ENCODE measurements at places on chromosomes 5 and 9.

DNA sequence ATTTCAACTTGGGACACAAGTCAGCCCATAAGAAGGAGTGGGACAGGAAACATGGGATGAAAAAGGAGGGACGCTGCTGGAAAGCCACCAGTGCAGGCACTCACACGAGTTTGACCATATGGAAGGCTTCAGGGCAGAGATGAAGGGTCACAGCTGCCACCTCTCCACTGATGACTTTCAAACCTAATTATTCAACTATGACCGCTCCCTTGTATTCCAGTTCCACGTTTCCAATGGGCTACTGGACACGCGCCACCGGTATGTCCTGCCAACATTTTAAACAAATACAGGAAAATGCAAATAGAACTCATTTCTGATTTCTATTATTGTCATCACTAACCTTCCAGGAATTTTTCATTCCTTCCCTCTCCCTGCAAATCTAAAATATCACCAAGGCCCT lies 134.7 kb downstream of the SLC1A3 start:
- no peak overlapping the region for H3K4me3 ChIP-seq
- H3K36me3 ChIP-seq, result no peaks in the 10 kb centered on the region
- DNase-seq, result no peak
- H3K4me1 ChIP-seq, result peaks cover 43% of the 10 kb centered on the region
- H3K27ac ChIP-seq, result no peak overlapping the region
- no peaks in the 10 kb centered on the region for H3K27me3 ChIP-seq

- H3K4me1 ChIP-seq, result no peaks in the 10 kb centered on the region
- H3K4me3 ChIP-seq, result no peak overlapping the region
- H3K27me3 ChIP-seq, result no peaks in the 10 kb centered on the region
- H3K27ac ChIP-seq, result no peak overlapping the region
- peaks cover 12% of the 10 kb centered on the region for H3K36me3 ChIP-seq
Measured at GRCh38 chr9:7146582-7146981, 388.8 kb downstream of the KDM4C start.

DNA sequence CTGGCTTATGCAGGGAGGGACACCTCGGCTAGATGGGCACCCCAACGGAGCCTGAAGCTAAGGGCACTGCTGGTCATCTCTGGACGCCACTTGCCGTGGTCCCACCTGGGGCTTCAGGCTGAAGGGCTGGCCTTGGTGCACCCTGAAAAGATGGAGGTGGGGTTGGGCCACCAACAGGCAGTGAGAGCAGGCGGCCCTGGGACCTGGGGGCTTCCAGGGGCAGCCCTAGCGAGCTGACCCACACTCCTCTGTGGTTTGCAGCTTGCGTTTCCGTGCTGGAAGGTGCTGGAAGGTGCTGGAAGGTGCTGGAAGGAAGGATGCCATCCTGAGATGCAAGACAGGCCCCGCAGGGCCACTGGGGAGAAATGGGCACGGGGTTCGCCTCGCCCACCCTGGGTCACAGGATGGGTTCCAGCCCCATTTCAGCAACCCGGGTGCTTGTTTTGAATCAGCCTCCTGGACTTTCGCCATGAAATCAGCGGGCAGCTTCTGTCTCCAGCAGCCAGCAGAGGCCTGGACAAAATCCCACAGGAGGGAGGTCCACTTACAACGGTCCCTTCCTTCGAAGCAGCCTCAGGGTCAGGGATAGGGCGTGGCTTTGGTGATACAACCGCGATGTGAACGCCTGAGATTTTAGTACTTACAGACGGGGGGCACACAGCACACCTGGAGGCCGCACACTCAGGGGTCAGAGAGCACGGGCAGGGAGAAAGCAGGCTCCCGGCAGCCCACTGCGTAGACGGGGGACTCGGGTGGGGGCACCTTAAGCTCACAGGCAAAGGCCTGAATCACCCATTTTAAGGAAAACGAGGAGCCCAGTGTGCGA lies 303.1 kb upstream of the IRX4 start:
- no peak overlapping the region for H3K27ac ChIP-seq
- H3K4me3 ChIP-seq, result no peak overlapping the region
- no peaks in the 10 kb centered on the region for H3K4me1 ChIP-seq
- no peaks in the 10 kb centered on the region for H3K27me3 ChIP-seq
- no peak for DNase-seq

DNA sequence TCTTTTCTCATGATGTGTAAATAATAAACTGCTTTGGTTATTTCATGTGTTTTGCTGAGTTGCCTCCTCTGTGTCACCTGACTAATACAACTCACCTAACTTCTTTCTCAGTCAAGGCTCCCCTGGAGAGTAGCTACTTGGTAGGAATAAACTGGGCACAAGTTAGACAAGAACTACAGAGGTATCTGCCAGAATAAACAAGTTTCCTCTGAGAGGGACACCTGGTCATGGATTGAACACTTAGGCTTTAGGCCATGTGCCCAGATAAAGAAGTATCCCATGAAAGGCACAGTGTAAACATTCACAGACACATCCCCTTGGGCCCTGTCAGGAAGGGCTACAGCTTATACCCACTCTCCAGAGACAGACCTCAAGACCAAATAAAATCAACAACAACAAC lies 532.5 kb downstream of the KIF4B start:
- no peak for DNase-seq
- H3K36me3 ChIP-seq, result no peaks in the 10 kb centered on the region
- no peak overlapping the region for H3K4me3 ChIP-seq

DNA sequence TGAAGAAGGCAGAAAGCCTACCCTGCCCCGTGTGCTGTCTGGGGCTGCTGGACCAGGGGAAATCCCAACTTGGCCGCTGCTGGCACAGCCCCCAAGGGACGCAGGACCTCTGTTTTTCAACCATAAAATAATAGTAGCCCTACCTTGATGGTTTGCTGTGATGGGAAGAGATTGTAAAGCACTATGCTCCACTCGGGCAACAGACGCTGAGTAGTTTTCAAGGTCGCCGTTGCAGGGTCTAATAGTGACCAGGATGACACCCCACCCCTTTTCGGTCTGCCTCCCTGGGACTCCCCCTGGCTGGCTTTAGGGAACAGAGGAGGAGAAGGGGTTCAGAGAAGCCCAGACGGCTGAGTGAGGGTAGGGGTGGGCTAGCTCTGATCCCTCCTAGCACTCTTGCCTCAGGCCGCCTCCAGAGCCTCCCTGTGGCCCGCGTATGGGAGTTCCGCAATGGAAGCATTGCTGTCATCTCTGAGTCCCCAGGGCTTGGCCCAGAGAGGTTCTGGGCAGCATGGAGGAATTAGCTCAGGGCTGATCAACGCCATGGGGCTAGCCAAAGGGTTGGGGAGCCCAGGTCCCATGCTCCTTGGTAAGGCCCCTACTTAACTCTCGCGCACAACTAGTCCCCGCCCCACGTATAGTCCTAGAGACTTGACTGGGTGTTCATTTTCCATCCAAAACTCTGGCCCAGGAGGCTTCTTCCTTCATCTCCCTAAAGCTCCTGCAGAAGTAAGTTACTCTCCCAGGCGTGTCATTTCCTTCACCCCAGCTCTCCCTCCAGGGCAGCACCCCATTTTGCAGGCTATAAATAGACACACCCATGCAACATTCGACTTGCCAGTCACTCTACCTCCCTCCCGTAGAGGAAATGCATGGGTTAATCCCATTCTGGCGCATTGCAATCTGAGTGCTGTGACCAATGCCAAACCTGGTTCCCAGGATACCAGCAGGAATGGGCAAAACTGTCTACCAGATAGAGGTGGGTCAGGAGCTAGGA lies 1.1 kb upstream of the IRF1 start:
- DNase-seq, result no peak
- peak overlapping the region; percentile 78 for H3K4me3 ChIP-seq
- peaks cover 24% of the 10 kb centered on the region for H3K36me3 ChIP-seq
- H3K27ac ChIP-seq, result peak overlapping the region; percentile 99

GRCh38 chr5:65812648-65813047 lies 90.6 kb downstream of the NLN start:
- H3K4me1 ChIP-seq, result no peaks in the 10 kb centered on the region
- H3K4me3 ChIP-seq, result no peak overlapping the region
- H3K36me3 ChIP-seq, result no peaks in the 10 kb centered on the region
- no peak overlapping the region for H3K27ac ChIP-seq

DNA sequence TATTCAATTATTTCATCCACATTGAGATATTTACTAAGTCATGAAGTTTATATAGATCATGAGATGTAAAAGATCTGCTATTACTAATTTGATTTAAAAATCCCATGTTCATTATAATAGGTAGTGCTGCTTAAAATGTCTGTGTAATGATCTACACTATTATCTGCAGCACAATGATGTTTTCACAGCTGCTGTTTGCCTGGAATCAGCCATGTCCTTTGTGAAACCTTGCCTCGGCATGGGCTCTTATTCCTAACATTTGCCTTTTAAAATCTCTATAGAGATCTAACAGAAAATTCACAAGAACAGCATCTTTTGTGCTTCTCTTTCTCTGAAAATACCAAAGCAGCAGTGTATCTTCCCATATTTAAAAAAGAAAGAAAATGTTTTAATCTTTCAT lies 444.6 kb downstream of the PTPRD start:
- no peaks in the 10 kb centered on the region for H3K4me1 ChIP-seq
- DNase-seq, result no peak
- H3K27me3 ChIP-seq, result no peaks in the 10 kb centered on the region
- H3K27ac ChIP-seq, result no peak overlapping the region
- H3K4me3 ChIP-seq, result no peak overlapping the region
- no peaks in the 10 kb centered on the region for H3K36me3 ChIP-seq

GRCh38 chr9:131122158-131122557 lies 3.2 kb upstream of the NUP214 start:
- peaks cover under 1% of the 10 kb centered on the region for H3K36me3 ChIP-seq
- no peaks in the 10 kb centered on the region for H3K27me3 ChIP-seq
- no peak overlapping the region for H3K4me3 ChIP-seq
- DNase-seq, result no peak

GRCh38 chr5:8857051-8857450 lies 688.8 kb downstream of the SEMA5A start:
- no peak overlapping the region for H3K27ac ChIP-seq
- no peaks in the 10 kb centered on the region for H3K4me1 ChIP-seq
- H3K4me3 ChIP-seq, result no peak overlapping the region
- no peak for DNase-seq
- no peaks in the 10 kb centered on the region for H3K27me3 ChIP-seq

- peaks cover 29% of the 10 kb centered on the region for H3K4me1 ChIP-seq
- H3K27ac ChIP-seq, result no peak overlapping the region
- no peak for DNase-seq
- no peaks in the 10 kb centered on the region for H3K36me3 ChIP-seq
Measured at GRCh38 chr5:102797322-102797884, 42.3 kb downstream of the PAM start.

GRCh38 chr9:130942084-130942483 lies 3.0 kb upstream of the FIBCD1 start:
- peaks cover 61% of the 10 kb centered on the region for H3K27me3 ChIP-seq
- no peak for DNase-seq
- peaks cover 22% of the 10 kb centered on the region for H3K4me1 ChIP-seq
- H3K36me3 ChIP-seq, result no peaks in the 10 kb centered on the region

DNA sequence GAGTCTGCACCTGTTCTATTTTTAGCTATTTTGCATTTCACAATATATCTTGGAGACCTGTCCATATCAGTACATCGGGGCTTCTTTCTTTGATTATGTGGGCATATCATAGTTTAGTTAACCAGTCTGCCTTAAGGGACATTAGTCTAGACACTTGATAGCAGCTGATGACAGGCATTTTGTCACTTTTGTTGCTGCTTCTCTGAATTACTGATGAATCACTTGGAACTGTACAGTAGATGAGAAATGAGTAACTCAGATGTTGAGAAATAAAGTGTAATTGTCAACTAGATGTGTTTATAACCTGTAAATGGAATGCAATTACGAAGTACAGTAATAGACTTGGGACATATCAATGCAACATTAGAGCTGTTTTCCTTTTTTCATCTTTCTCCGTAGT lies 7.1 kb downstream of the ZFP2 start:
- DNase-seq, result no peak
- H3K27ac ChIP-seq, result no peak overlapping the region
- no peak overlapping the region for H3K4me3 ChIP-seq
- no peaks in the 10 kb centered on the region for H3K4me1 ChIP-seq

DNA sequence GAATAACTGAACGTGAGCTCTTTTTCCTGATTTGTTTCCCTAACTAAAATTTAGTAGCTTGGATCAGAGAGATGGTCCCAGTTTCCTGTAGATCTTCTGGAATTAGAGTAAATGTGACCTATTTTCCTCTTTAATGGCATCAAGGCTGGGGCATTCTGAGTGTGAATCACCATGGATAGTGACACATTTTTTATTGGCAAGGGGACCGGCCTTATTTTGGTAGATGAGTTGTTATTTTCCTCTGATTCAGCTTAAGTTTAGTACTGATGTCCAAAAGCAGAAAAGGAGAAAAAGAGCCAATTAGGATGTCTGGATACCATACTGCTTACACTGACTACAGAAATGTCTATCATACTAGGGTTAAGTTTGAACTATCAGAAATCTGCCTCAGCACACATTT lies 68.1 kb downstream of the RNF38 start:
- no peaks in the 10 kb centered on the region for H3K27me3 ChIP-seq
- DNase-seq, result no peak
- H3K4me3 ChIP-seq, result no peak overlapping the region
- H3K27ac ChIP-seq, result no peak overlapping the region

DNA sequence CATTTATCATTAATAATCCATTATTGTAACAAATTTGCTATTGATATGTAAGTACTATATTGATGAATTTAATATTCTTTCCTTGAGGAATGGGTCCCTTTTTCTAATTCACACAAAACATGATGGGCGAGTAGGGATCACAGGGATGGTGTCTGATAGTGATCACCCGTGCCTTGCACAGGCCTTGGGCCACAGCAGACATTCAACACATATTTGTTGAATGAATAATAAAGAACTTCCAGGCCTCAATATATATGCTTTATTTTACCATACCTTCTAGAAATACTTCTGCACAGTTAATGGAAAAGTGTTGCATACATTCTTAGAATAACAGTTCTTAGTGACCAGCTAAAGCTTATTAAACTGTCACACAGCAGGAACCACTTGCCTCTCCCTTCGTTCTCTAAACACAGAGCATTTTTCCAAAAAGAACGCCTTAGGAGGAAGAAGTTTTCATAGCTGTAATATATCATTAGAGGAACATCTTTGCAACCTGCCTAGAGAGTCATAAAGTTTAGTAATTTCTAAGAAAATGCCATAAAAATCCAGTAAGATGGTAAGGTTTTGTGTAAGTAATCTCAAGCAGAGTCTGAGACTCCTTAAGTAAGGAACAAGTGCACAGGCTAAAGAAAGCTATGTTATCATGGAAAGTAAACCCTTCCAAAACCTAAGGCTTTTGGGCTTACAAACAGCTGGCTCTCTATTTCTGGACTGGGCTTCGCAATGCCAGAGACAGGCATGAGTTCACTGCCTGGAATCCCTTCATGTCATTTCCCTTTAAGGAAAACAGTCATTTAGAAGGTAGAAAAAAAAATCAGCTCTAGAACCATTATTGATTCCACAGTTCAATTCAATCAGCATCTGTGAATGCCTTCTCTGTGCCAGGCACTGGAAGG lies 17.7 kb downstream of the TTLL11 start:
- H3K4me1 ChIP-seq, result peaks cover 10% of the 10 kb centered on the region
- DNase-seq, result no peak
- H3K27me3 ChIP-seq, result no peaks in the 10 kb centered on the region

- H3K27ac ChIP-seq, result no peak overlapping the region
- no peaks in the 10 kb centered on the region for H3K36me3 ChIP-seq
- DNase-seq, result no peak
- no peak overlapping the region for H3K4me3 ChIP-seq
Measured at GRCh38 chr5:160173-160510, 31.2 kb upstream of the LRRC14B start.

GRCh38 chr9:74598874-74599273 lies 101.7 kb downstream of the RORB start:
- no peak for DNase-seq
- H3K27me3 ChIP-seq, result no peaks in the 10 kb centered on the region
- H3K27ac ChIP-seq, result no peak overlapping the region
- no peak overlapping the region for H3K4me3 ChIP-seq
- H3K36me3 ChIP-seq, result no peaks in the 10 kb centered on the region
